ENCODE measurements at places on chromosomes 1 and 21.
A peak's percentile ranks its signal among the peaks of the same experiment; 100 is the strongest.

GRCh38 chr1:5686925-5687706 lies 305.1 kb downstream of the NPHP4 start:
- DNase-seq: no peak

- DNase-seq: no peak
These were observed 79.2 kb downstream of the MAN1C1 start for GRCh38 chr1:25695771-25696311.

DNA sequence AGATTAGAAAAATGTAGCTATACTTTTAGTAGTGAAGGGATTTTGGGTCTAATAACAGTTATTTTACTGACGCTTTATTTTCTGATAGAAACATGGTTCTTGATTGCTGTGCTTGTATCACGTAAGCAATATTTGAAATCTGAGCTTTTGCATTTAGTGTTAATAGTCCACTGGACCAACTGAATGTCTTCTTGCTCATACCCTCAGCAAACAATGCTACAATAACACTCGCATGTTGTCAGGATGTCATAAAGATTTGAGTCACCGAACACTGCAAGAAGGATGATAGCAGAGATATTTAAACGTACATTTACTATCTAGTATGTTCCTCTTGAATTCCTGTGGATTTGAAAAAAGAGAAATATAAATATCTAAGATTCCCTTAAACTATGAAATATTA lies 7.5 kb downstream of the DYRK1A start:
- DNase-seq: no peak

GRCh38 chr1:30955448-30956015 lies 47.0 kb upstream of the SDC3 start:
- no peak for DNase-seq

DNA sequence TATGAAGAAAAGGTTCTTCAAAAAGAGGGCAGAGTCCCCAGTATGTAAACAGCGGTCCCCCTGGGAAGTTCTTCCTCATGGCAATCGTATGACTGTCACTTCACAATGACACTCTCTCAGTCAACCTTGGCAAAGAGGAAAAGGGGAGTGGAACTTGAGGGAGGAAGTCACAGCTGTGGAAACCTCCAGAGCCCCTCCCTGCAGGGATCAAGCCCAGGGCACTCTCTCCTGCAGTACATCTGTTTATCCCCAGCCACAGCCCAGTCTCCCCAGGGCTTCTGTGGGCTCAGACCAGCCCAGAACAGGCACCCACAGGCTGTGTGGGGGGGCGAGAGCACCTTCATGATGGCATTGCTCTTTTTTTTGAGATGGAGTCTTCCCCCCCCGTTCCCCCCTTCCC lies 2.0 kb downstream of the ATP13A2 start:
- DNase-seq: no peak

DNA sequence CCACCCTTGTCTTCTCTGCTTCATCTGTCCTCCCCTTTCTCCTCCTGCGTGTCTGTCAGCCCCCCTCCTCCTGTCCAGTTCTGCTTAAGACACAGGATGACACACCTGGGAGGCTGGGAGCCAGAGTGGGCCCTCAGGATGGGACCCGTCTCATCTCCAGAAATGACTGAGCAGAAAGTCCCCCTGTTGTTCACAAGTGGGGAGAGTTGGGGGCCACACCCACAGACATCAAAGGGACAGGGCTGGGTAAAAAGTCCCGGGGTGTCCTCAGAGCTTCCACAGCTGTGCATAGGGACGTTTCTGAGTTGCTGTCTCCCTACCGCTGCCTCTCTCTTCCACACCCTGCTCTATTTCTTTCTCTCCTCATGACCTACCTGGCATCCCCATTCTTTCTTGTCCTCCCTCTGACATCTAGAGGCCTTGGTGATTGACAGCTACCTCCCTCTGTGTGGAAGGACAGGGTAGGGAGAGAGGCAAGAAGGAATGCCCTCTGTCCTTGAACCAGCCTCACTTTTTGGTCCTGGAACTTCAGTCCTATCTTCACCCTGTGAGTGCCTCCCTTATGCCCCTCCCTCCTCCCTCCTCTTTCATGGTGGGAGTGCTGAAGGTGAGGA lies 19.5 kb upstream of the SH2D2A start:
- no peak for DNase-seq

DNA sequence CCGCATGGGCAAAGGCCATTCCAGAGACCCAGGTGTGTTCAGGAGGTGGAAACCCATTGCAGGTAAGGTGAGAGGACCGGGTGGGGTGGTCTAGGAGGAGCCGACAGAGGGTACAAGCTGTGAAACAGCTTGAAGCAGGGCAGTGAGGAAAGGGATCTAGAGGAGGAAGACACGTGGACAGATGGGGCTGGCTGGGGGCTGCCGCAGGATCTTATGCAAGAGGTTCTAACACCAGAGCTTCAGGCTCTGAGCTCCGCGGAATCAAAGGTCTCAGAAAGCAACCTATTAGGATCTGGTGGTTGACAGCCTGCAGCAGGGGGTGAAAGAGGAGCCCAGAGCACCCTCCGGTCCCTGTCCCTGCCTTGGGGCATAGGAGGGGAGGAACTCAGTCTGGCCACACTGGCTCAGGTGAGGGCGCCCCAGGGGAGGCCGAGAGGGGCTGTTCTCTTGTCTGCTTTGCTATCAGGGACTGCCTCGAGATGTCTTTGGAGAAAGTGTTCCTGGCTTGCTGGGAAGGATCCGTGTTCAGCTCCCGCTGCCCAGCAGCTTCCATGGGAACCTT lies 1.9 kb downstream of the TFF1 start:
- no peak for DNase-seq

- no peak for DNase-seq
These were observed 70.9 kb upstream of the HMCN1 start for GRCh38 chr1:185663332-185663731.

DNA sequence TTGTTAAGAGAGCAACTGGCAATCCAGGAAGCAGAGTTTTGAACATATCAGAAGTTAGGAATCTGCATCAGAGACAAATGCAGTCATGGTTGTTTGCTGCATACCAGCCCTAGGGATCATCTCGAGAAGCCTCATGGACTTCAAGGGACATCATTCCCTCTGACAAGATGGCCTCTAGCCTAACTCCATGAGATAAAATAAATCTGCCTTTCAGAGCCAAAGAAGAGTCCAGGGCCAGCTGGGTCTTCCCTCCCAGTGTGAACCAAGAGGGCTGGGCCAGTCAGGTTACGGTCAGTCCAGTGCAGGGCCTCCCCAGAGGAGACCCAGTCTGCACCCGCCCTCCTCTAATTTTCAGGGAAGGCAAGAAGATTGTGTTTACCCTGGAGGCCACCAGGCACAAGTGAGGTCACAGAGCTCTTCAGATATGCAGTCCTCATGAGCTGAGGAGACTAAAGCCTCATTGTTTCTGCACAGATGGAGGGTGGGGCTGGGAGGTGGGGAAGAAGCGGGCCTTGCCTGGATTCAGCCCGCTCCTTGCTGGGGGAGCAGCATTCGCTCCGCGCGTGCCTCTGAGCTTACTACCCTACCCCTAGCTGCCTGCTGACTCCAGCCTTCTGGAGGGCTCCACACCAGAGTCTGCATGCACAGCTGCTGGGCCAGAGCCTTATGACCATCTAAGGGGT lies 52.8 kb downstream of the CAPN2 start:
- DNase-seq: no peak

DNA sequence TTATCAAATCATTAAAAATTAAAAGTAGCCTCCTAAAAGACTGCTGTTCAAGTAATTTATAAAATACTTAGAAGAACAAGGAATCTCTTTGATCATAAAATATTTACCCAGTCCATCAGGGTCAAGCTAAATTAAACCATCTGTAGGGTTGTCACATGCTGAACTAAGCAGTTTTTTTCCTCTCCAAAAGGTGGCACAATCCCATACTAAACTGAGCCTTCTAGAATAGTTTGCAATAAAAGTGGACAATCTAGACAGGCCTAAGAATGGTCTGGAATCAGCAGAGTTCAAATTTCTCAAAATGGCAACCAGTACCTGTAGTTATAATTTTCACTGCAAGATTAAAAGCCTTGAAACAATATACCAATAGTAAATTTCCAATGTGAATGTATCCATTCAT lies 194.8 kb downstream of the EIF4G3 start:
- no peak for DNase-seq

DNA sequence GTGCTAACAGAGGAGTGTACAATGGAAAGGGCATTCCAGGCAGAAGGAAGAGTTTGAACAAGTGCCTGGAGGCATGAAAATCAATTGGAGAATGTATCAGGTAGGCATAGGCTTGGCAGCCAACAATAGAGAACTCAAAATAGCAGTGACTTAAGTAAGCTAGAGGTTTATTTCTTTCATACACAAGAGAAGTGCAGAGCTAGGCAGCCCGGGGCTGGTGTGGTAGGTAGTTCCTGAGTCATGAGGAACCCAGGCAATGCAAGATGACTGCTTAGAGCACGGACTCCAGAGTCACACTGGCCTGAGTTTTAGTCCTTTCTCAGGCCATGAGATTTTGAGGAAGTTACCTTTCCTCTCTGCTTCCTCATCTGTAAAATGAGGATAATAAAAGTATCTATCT lies 74.8 kb upstream of the LRRN2 start:
- DNase-seq: no peak

DNA sequence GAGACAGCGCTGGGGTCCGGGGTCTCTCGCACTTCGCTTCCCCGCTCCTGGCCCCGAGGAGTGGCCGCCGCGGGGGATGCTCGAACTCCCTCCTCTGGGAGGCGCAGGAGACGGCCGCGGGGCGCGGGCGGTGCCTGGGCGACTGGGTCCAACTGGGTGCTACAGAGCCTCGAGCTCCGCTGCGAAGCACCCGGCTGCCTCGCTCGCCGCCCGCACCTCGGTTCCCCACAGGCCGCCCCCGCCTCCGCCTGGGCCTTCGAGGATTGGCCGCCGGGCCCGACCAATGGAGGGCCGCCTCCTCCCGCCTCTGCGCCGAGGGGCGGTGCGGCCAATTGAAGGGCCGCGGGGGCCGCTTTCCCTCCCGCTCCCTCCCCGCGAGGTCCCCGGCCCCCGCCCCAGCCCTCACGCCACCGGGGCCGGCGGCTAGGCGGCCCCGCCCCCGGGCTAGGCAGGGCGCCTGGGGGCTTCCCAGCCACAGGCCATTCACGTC lies at the start of gene CNN3:
CNN3 (minus strand) TSS at position 196 of the 490 bp plus-strand sequence. CDS start 216 bp downstream, outside the sequence.
- DNase-seq: peak; percentile 26

GRCh38 chr1:100578201-100578600 lies 40.3 kb downstream of the GPR88 start:
- no peak for DNase-seq

GRCh38 chr21:20031807-20032206 lies 966.4 kb upstream of the NCAM2 start:
- DNase-seq: no peak

DNA sequence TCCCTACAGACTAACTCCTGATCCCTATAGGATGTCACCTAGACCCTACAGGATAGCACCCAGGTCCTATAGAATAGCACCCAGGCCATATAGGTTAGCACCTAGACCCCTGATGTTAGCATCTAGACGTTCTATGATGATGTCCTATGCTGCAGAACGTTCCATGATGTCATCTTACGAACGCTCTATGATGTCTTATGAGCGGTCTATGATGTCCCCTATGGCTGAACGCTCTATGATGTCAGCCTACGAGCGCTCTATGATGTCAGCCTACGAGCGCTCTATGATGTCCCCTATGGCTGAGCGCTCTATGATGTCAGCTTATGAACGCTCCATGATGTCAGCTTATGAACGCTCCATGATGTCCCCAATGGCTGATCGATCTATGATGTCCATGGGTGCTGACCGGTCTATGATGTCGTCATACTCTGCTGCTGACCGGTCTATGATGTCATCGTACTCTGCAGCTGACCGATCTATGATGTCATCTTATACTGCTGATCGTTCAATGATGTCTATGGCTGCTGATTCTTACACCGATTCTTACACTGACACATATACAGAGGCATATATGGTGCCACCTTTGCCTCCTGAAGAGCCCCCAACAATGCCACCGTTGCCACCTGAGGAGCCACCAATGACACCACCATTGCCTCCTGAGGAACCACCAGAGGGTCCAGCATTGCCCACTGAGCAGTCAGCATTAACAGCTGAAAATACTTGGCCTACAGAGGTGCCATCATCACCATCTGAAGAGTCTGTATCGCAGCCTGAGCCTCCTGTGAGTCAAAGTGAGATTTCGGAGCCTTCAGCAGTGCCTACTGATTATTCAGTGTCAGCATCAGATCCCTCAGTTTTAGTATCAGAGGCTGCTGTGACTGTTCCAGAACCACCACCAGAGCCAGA lies 9.5 kb downstream of the SON start:
- DNase-seq: no peak

GRCh38 chr1:37732111-37732780 lies 32.7 kb downstream of the EPHA10 start:
- DNase-seq: no peak

DNA sequence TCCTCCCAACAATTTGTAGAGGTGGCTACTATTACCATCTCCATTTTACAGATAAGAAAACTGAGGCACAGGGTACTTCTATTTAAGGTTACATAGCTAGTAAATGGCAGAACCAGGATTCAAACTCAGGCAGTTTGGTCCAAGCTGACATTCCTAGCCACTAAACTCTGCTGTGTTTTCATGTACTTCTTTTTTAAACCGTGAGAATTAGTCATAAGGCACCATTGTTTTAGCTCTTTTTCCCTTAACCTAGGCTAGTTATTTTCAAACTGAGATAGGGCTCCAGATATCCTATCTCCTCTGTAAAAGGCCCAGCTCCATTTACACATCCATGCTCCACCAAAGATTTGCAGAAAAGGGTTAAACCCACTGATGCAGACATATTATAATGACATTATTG lies 92.9 kb downstream of the PTPN14 start:
- DNase-seq: no peak

- DNase-seq: peak; percentile 57
These were observed 12.6 kb downstream of the ZC3H12A start for GRCh38 chr1:37486680-37487618.

- no peak for DNase-seq
These were observed 226.5 kb downstream of the SMYD3 start for GRCh38 chr1:246280551-246280950.

- no peak for DNase-seq
These were observed 126.1 kb downstream of the HMCN1 start for GRCh38 chr1:185860311-185860710.

GRCh38 chr1:12438349-12438924 lies 179.6 kb downstream of the DHRS3 start:
- DNase-seq: no peak
